ENCODE measurements at places on chromosomes 5 and 9.
A peak's percentile ranks its signal among the peaks of the same experiment; 100 is the strongest.

DNA sequence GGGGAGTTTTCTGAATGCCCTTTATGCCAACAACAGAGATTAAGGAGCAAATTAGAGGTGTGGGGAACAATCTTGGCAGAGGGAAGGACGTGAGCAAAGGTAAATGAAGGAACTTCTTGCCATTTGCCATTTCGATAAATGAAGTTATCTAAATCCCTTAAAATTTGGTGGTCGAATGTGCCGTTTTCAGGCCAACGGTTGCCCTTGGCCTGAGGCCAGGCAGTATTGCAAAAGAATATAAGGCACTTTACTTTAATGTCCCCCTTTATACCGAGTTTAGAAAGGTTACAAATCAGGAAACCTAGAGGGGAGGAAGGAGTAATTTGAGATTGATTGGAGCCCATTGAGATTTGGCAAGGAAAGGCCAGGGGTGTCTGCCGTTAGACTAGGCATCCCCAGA is 26.3 kb downstream of the C9orf50 start:
- DNase-seq: no peak

GRCh38 chr5:139597134-139597533 is 36.0 kb downstream of the UBE2D2 start:
- no peak for DNase-seq

GRCh38 chr9:134839455-134840125 is 41.0 kb upstream of the FCN2 start:
- DNase-seq: no peak

DNA sequence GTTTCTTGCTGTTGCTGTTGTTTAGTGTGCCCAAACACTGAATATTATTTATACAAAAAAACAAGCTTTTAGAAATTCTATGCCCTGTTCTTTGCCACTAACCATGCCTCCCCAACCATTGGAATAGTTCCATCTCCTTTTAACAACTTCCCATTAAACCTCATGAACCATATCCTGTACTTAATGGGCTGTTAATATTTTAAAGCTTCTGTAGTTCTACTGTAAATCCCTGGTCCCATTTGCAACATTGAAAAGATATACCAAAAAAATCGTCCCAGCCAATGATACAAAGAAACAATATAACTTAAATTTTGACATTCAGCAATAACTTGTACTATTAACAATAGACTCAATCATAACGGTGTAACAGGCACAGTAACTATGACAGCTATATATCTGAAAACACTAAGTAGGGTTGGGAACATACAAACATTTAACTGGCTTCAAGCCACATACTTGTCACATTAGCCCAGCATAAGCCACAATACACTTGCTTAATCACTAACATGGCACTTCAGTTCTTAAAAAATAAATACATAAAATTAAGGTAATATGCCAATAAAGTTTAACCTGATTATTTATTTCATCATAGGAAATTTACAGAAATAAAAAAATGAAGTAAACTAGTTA is 86.1 kb downstream of the ADAMTS6 start:
- no peak for DNase-seq

DNA sequence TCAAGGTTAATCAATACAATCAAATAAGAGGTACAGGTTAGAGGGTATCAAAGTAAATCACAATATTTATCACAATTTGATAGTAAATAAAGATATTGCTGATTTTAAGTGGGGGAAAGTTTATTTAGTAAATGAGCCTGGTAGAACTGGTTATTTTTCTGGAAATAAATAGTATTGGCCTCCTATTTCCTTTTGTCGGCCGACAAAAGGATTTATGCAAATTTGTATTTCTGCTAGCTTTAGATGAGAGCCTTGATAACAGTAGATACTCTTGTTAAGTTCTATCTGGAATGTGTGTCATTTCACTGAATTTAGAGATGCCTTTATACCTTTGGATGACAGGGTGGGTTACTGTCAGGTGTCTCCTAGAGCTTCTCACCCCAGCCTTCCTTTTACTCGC is 17.8 kb upstream of the SPATA31E1 start:
- DNase-seq: no peak

DNA sequence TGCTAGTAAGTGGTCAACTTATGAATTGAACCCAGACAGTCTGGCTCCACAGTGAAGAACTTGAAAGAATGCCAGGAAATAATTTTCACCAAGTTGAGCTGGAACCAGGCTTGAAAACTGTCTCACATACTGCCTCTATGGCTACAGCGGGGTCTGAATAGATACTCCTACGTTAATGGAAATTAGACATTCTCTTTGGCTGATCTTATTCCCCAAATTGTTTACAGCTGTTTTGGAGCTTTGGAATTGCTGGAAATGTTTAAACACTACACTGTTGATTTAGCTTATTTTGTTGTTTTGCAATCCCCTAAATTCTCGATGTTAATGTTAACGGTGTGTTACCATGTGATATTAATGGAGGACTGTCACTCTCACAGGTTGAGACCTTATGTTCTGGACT is 146.4 kb downstream of the FBXL7 start:
- no peak for DNase-seq

DNA sequence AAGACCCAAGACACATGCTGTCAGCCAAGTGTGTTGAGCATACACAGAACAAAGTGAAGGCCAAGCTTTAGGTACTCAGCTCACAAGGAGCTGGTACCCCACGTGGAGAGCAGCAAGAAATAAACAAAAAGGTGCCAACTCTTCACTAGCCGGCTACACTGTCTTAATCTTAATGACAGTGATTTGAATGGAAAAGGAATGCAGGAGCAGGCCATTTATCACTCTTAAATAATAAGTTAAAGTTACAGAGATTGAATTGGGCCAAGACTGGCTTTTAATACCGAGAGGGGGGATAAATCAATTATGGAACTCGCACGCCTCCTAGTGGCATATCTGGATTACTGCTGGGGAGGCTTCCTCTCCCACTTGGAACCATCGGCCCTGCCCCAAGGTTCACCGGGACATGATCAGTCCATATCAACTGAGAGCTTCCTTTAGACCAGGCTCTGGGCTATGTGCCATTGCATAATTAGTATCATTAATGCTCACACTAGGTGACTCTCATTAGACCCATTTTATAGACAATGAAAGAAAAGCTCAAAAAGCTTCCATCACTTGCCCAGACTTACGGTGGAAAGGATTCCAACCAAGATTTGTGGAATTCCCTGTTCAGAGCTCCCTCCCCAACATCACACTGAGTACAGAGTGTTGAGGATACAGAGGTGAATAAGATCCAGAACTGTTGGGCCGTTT is 94.0 kb downstream of the ACTL7B start:
- DNase-seq: peak; percentile 57

GRCh38 chr5:52804387-52804791 is 16.7 kb downstream of the ITGA1 start:
- DNase-seq: no peak

DNA sequence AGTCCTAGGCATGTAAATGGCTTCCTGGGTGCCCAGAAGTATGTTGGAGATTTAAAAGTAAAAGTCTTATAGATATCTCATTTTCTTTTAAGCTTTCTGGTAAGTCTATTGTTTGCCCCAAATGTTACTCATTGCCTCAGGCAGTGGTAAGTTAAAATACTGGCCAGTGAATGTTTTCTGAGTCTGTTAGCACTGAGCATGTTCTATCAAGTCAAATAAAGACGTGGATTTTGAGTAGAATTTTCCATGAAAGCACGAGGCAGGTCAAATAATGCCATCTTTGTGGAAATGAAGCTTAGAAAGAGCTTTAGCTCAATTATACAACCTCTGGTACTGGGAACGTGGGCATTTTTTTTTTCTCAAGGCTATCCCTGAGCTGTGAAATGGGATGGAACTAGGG is 651.3 kb upstream of the ACO1 start:
- DNase-seq: no peak

DNA sequence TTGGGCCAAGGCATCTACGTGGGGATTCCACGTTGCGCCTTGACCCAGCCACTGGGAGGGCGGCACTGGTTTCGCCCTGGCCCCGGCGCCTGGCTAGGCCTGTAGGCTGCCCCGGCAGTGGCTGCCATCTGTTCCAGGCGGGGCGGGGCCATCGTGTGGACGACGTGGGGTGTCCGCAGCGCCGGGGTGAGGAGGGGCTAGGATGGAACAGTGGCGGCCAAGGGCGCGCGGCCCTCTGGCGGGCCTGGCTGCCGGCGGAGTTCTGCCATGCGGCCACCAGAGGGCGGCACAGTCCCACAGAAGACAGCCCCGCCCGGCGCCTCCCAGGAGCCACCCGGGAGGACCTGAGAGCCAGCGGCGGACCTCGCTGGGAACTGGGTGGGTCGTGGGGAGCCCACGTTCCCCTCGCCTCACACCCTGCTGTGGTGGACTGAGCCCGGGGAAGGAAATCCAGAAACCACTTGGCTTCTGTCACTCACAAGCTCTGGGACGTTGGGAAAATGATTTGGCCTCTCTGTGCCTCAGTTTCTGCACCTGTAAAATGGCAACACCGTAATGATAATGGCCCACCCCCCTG is 22.6 kb upstream of the RAPGEF1 start:
- peak; percentile 70 for DNase-seq

- no peak for DNase-seq
Observed at GRCh38 chr9:119453980-119454379, 84.7 kb upstream of the BRINP1 start.

DNA sequence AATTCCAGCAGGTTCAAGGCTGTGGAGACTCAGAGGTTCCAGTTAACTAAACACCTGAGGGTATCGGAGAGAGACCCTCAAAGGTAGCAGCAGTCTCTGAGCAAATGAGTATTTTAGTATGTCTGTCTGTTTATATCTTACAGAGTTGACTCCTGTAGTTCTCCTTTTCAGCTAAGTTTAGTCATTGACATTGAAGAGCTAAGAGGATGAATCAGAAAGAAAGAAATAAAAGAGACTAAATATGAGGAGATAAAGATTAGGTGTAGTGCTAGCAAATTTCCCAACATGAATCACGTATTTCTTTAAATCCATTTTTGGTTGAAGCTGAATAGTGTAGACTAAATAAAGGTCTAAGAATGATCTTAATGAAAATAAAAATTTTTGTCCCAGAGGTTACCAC is 474.0 kb upstream of the RGMB start:
- no peak for DNase-seq

- no peak for DNase-seq
Observed at GRCh38 chr9:26158631-26159150, 480.4 kb upstream of the TUSC1 start.

DNA sequence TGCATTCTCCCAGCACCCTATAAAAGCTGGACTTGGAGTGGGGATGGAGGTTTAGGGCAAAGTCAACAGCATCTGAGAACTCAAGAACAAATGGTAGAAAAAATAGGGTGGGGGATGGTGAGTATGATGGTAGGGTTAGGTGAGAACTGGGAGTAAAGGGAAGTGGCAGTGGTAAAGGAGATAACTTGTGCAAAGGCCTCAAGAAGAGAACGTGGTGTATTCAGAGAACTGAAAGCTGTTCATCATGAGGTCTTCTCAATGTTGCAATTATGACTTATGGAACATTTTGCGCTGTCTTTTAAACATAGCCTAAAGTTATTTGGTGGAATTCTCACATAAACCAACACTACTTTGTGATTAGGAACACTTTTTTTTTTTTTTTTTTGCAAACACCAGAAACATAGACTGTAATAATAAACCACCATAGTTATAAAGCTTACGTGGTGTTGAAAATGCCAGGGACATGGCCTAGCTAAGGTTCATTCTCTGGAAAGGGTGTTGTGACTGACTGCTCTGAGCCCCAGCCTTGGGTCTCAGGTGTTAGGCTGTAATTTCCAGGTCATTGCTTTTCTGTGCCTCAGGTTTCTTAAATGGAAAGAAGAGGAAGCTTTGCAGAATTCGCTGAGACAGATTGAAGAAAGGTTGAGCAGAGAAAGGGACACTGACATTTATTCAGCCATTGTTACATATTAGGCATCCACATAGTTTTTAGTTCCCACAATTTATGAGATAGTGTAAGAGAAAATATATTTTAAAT is 19.2 kb upstream of the TXNDC8 start:
- DNase-seq: no peak

GRCh38 chr5:140587495-140587894 is 22.9 kb downstream of the SLC35A4 start:
- no peak for DNase-seq

DNA sequence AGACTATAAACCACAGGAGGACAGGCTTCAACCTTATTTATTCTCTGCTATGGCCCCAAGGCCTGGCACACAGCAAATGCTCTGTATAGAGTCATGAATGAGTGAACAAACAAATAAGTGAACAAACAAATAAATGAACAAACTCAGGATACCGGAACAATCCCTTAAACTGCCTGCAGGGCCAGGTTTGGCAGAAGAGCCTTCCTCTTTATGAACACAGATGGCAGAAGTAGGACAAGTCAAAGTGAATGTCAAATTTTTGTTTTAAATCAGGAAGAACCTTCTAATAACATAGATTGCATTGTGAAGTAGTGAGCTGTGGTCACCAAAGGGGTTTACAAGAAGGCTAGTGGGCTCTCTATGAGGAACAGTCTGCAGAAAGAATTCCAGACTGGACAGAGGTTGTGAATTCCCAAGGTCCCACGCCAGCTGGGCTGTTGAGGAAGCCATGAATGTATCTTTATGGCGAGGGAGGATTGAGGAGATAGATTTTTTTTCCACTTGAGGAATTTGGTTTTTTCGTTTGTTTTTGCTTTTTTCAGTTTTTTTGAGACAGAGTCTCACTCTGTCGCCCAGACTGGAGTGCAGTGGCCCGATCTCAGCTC is 30.3 kb upstream of the STING1 start:
- no peak for DNase-seq

GRCh38 chr9:21624675-21625644 is 142.8 kb upstream of the IFNE start:
- no peak for DNase-seq

GRCh38 chr5:9332026-9332425 is 213.8 kb downstream of the SEMA5A start:
- no peak for DNase-seq

DNA sequence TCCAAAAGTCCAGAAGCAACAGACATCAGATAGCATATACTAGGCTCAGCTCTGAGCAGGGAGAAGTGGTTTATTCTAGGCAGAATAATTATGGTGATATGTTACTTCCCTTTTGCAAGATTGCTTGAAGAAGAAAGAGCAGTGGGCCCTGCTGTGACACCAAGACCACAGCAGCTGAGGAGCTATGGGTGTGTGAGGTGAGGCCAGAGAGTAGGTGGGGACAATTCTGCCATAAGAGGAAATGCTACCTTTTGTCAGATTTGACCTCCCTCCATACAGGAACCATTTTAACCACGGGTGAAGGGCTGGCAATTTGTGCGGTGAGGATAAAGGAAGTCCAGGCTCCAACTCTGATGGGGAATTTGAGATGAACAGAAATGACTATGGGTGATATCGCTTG is 51.3 kb downstream of the TNFSF15 start:
- no peak for DNase-seq

DNA sequence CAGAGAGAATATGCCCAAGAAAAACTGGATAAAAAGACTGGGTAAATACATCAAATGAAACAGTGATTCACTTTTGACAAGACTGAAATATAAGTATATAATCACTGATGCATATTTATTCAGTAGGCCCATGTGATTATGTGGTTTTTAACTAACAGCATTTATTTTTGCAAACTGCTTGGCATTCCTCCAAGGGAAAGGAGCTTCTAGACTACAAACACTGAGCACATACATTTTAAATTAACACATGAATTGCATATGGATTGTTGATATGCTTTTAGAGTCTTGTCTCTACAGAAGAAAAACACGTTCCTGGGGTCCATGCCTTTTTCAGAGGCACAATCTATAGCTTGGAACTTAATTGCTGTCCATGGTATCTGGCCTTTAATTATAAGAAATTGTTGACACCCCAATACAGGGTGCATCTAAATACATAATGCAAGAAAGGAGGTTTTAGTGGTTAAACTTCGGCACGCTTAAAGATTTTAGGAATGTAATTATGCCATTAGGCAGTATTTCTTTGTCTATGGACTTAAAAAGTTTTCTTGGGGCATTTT is 6.9 kb upstream of the MEIKIN start:
- DNase-seq: no peak

GRCh38 chr5:24525414-24525813 is 119.4 kb downstream of the CDH10 start:
- no peak for DNase-seq
